ENCODE measurements at places on chromosomes 3 and 15. TPM values are rescaled to one million over a fixed set of nuclear protein-coding genes. Genes with fewer than 3 reads are reported as not detected.

DNA sequence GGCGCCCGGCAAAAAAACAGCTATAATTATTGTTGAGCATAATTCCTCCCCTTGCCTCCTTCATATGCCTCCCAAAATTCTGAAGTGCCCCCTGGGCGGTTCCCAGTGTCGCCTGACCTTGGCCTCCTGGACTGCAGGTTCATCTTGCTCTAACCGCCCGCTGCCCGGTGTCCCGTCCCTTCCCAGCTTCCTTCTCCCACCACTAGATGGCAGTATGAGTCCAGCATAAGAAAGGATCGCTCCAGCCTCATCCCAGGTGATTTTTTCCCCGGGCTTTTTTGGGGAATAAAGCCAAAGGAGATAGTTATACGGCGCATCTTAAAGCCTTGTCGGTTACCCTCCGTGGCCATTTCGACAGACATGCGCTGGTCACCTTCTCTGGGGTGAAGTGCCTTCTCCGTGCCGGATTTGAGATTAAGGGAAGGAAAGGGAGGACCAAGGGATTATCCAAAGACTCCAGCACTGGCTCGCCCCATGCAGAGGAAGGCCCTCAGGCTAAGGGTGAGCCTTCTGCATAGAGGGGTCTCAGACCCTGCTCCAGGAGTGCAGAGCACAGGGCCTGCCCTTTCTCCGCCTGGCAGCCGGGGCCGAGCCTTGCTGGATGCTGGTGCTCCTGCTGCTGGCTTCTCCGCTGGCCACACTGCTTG is 45.8 kb upstream of the TRA2B start:
- peak; percentile 37 for DNase-seq

GRCh38 chr15:34147371-34148140 is 45.7 kb downstream of the PGBD4 start:
- no peak for DNase-seq

GRCh38 chr3:13657660-13658435 is 108.9 kb downstream of the FBLN2 start:
- no peak for DNase-seq

TNFAIP8L3 gene
- 1.7 TPM for polyA plus RNA-seq

DNA sequence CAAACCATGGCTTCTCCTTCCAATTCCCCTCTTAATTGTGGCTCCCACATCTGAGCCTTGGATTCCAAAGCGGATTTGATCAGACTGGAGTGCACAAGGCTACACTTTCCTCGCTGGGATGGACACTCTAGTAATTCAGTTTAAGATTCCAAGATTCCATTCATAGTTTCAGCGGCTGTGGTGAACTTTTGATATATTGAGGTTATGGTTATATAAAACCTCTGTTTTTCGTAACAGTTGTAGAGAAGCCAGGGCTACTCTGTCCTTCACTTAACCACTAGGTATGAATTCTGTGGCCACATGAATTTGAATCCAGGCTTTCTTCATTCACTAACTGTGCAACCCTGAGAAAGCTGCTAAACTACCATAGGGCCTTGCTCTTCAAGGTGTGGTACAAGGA is 67.9 kb upstream of the KY start:
- DNase-seq, result peak; percentile 17

GRCh38 chr3:144743225-144743668 is 771.6 kb downstream of the DIPK2A start:
- no peak for DNase-seq

DNA sequence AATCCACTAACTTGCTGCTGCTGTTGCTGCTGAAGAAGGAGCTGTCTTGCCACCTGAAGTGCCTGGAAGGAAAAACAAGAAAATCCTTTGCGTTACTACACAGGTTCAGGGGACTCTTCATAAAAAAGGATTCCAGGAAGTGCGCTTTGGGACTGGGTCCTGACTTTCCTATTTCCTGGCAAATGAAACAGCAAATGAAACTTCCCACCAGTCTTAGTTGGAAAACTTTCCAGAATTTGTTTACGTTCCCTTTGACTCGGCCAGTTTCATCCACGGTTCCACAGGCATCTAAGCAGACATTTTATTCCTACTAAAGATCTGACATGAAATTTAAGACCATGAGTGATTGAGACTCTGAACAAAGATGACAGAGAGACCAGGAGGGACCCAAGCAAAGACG is 471.0 kb downstream of the FOXP1 start:
- DNase-seq, result no peak

- no peak for DNase-seq
Measured at GRCh38 chr3:149575961-149576564, 81.8 kb downstream of the WWTR1 start.

- no peak for DNase-seq
Measured at GRCh38 chr3:155192957-155193746, 100.3 kb downstream of the STRIT1 start.

DNA sequence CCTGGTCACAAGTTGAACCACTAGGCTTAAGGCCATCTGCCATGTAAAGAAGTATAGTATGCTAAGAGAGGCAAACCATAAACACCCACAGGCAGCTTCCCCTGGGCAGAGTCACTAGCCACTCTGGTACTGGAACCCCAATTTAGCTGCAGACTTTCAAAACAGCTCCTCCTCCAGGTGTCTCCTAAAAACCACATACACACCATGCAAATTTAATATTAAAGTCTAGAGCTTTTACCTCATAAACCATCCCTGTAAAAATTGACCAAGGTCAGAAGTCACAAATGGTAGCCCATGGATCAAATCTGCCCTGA is 99.1 kb upstream of the STT3B start:
- no peak for DNase-seq

DNA sequence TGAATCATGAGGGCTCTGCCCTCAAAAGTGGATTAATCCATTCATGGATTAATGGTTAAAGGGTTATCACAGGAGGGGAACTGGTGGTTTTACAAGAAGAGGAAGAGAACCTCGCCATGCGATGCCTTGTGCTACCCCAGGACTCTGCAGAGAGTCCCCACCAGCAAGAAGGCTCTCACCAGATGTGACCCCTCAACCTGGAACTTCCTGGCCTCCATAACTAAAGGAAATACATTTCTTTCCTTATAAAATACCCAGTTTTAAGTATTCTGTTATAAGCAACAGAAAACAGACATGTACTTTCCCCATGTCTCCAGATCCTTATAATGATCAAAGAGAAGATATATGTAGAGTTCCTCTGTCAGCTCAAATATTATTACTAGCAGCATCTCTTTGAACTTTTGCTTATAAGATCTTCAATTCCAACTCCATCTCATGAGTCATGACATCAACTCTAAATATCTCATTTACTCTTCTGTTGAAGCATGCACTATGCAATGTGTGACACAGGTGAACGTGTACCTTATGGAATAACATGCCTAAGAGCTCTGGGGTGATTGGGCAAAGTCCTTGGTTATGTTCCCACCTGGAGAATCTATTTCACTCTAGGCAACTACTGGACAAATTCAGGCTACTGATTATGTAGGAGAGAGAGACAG is 37.5 kb upstream of the ZBTB38 start:
- DNase-seq, result no peak

GRCh38 chr15:66573719-66574595 is 8.2 kb upstream of the LCTL start:
- DNase-seq, result no peak
